ENCODE measurements at places on chromosomes 7 and 10. TPM values are rescaled to one million over a fixed set of nuclear protein-coding genes. Genes with fewer than 3 reads are reported as not detected.

SH2B2 gene
- 2.0 TPM for total RNA-seq

DPYSL4 gene
- total RNA-seq = 17.7 TPM

CARD11 gene
- total RNA-seq = 0.87 TPM

CACNB2 gene
- total RNA-seq = 3.4 TPM

RBP4 gene
- total RNA-seq = not detected

PLCE1 gene
- total RNA-seq = 0.47 TPM

BAG3 gene
- total RNA-seq = 6.7 TPM

FAM131B gene
- total RNA-seq = 20.1 TPM

ZFAND4 gene
- 22.8 TPM for total RNA-seq

DNA sequence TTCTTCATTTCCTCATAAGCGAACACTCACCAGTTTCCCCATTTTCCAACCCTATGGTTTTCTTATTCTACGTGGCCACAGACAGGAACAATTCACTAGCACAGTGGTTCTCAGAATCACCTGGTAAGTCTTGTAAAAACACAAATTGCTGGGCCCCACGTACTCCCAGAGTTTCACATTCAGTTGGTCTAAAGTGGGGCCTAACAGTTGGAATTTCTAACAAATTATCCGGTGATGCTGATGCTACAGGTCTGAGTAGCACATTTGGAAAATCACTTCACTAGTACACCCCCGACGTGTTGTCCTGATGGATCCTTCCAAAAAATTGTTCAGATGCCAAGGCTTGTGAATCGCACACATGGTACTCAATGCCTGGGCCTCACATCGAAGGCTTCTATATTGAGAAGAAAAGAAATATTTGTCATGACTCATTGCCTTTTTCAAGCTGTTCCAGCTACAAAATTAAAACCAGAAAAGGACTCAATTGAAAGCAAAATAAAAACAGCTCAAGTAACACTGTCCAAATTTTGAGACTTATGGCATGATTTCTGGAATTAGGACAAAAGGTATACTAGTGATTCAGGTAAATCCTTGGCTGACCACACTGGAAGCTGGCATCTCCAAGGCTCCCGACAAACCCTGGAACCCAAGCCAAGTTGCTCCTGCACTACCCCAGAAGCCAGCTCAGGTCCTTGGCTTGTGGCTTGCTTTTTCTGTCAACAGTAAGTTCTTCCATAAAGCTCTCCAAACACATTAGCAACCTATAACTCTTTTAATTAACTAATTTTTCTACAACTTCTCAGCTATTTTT, 12.9 kb upstream of the VIM start:
- no peak for DNase-seq

DNA sequence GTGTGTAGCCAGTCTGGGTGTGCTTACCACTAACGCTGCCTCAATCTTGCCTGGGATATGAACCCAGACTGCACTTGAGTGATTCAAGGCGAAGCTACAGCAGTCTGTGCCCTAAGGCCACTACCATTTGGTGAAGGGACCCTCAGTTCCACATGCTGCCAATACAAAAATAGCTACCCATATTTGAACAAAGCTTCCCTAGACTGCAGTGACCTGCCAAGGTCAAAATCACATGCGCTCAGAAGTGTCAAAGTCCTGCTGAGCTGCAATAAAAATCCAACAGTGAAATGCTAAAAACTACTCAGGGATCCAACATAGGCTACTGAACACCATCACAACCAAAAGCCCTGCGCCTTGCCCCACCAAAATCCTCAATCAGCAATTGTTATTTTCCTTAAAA, 472.3 kb upstream of the VSTM2A start:
- DNase-seq = no peak

GRCh38 chr7:115300231-115300870, 378.5 kb downstream of the MDFIC start:
- no peak for DNase-seq

- peak; percentile 4 for DNase-seq
Measured at GRCh38 chr10:31467791-31468535, 148.9 kb downstream of the ZEB1 start.

DNA sequence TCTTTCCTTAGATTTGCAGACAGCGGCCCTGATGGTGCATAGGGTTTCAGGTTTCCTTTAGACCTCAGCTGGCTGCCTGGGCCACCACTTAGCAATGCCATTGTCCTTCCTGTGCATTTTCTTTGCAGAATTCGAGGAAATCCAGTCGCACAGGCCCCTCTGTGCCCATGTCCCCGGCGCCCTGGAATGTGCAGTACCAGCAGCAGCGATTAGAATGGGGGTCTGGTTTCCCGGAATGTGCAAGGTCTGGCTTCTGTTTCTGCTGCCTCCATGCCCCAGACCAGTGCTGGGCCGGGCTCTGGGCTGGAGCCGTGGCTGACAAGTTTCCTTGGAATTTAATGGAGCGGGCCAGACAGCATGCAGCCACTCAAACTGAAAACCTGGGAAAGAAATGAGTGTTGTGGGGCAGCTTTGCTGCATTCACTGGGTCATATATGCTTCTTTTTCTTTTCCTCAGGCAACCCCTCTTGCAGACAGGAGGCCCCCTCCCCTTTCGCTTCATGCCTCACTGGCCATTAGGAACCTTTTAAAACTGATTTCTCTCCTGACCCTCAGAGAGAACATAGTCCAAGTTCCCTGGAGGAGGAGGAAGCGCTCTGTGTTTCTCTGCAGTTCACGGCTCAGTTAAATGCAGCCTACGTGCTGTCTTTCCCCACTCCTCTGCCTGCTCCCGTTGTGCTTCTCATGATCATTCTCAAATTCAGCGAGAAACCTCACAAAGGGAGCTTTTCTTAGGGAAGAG, 14.4 kb downstream of the HTRA1 start:
- peak; percentile 77 for DNase-seq

GRCh38 chr10:59622320-59623132, 87.1 kb downstream of the SLC16A9 start:
- DNase-seq = peak; percentile 73

- DNase-seq = no peak
Measured at GRCh38 chr10:49318028-49318427, 19.1 kb downstream of the C10orf71 start.

DNA sequence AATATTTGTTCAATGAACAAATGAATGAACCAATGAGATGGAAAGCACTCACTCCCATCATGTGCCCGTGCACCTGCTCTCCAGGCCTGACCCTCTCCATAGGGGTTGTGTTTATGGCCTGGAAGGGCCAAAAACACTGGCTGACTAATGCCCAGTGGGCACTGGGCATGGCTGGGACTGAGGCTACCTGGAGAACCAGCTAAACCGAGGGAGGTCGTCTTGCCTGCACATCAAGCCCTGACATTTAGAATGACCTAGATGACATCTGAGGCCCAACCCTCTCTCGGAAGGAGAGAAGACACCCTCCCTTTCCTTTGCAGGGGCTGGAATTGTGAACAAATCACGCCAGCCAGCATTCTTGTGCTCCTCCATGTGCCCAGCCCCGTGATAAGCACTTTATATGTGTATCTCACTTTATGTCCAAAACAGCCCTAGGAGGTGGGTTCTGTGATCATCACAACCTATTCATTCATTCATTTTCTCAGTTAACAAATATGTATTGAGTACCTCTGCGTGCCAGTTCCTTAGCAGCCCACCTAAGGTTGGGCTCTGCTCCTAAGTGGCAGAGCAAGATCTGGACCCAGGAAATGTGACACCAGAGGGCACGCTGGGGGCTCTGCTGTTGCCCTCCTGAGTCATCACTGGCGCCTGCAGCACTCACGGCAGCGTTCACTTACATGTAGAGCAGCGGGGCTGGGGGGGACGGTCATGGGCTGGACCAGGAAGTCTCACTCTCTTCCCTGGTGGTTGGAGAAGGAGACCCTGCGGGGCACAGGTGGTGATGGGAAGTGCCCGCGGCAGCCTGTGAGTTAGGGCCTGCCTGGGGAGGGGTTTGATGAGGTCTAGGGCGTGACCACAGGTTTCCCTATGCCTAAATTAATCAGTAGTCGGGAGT, 52.0 kb downstream of the TSPAN15 start:
- DNase-seq = no peak

DNA sequence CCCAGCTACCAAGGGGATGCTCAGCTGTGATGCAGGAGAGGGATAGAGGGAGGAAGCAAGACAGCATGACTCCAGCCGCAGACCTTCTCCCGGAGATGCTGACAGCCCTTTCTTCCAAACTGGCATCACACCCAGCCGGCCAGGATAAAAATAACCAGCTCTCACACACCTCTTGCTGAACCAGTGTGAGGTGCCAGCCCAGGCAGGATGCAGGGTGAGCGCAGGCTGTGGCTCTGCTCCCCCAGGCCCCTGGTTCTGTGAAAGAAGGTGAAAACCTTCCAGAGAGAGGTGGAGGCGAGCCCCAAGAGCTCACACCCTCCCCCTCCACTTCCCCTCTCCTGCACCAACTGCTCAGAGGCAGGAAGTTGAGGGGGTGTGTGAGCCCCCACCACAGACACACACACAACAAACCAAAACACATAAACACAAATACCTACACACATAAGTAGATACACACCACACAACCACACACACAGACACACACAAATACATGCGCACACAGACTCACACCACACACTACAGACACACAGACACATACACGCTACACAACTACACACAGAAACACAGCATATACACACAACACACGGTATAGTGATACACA, 4.0 kb downstream of the GPR15LG start:
- no peak for DNase-seq

GRCh38 chr7:132828502-132828901, 252.2 kb upstream of the PLXNA4 start:
- DNase-seq = no peak

- no peak for DNase-seq
Measured at GRCh38 chr7:143130541-143130940, 1.3 kb upstream of the PIP start.

- no peak for DNase-seq
Measured at GRCh38 chr10:77332256-77332655, 305.4 kb downstream of the KCNMA1 start.

DNA sequence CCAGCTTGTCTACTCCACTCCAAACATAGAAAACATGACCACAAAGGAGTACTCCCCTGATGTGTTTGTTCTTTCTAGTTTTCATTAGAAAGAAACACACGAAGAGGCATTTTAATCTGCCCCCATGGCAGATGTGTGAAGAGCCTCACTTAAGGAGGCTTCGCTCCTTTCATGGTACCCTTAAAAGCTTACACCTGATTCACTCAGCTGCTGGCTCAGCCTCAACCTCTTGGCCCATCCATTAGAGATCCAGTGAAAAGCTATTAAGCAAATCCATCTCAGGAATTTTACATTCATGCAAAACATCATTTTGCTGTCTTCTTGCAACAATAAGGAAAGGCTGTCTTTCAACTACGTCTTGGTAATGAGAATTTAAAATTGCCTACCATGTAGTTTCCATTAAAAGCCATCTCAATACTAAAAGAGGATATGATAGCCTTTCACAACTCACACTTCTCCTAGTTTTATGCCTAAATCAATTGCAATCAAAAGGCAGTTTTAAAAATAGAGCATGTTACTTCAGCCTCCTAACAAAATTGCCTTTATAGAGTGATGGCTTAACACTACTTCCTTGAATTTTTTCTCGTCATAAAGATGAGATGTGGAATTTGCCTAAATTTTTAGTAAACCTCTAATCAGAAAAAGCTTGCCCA, 22.7 kb downstream of the MACC1 start:
- no peak for DNase-seq

GRCh38 chr10:95711492-95711891, 17.8 kb upstream of the TCTN3 start:
- no peak for DNase-seq

- DNase-seq = no peak
Measured at GRCh38 chr7:135761751-135762488, 13.3 kb upstream of the FAM180A start.

GRCh38 chr10:819816-820215, 111.7 kb downstream of the LARP4B start:
- no peak for DNase-seq

DNA sequence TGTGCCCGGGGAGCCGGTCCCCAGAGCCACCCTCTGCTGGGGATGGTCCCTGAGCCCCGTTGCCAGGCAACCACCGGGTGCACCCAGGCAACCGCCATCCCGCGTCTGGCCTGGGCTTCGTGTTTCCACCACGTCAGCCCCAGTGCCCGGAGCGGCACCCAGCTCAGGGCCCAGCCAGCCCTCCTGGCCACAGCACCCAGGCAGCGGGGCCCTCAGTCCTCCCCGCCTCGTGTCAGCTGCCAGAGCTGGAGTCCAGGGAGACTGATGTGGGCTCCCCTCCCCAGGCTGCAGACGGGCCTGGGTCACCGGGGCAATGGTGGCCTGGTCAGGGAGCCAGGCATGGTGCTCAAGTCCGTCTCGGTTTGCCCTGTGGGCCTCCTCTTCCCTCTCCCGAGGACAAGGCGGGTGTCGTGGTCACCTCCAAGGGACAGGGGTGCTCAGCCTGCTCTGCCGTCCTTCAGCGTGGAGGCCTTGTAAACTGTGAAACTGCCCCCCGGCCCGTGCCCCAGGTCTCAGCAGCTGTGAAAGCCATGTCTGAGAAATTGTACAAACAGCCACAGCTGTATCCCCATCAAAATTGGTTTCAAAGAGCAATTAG, 72.5 kb downstream of the MICALL2 start:
- DNase-seq = no peak

DNA sequence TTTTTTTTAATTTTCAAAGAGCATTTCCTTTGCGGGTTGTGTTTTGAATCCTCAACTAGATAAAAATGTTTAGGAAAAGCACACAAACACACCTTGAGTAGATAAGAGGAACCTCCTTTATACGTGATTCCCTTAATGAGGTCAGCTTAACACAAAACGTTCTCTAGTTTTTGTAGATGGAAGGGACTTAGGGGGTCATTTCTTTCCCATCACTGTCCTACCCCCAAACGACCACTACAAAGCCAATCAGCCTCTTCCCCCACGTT, 1.2 kb downstream of the SUV39H2 start:
- DNase-seq = no peak

DNA sequence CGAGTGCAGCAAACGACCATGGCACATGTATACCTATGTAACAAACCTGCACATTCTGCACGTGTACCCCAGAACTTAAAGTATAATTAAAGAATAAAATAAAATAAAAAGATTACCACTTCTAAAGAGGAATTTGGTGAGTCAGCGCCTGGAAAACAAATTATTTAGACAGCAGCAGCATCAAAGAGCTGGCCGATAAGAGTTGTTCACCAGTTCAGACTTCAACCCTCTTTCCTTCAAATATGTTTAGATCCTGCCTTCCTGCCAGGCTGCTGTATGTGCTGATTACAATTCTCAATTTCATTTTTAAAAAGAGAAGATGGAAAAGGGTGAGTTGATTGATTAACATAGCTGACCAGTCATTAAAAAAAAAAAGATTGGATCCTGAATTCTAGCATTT, 672.0 kb upstream of the NRP1 start:
- DNase-seq = no peak

GRCh38 chr7:85554236-85555178, 367.7 kb upstream of the SEMA3D start:
- DNase-seq = peak; percentile 77

DNA sequence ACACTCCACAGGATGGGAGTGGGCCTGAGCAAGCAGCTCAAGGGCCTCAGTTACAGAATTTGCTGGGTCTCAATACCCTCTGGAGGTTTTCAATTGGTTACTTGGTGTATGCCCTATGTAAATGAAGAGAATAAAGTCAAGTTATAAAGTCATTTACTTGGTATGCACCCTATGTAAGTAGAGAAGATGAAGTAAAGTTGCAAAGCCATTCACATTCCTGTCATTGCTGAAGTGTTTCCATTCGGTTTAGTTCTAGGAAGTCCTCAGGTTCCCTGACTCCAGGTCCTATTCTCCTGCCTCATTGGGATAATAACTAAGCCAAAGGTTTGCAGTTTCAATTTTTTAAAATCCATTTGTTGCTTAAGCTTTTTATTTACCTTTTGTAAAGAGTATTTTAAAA, 272.6 kb upstream of the NPSR1 start:
- no peak for DNase-seq

GRCh38 chr7:21401944-21402343, 25.9 kb upstream of the SP4 start:
- DNase-seq = no peak
